ENCODE measurements at places on chromosomes 3 and 15. TPM values are rescaled to one million over a fixed set of nuclear protein-coding genes. Genes with fewer than 3 reads are reported as not detected.

PP2D1 gene
- total RNA-seq, result not detected

SKOR1 gene
- 0.49 TPM for total RNA-seq

TXNRD3 gene
- 14.4 TPM for total RNA-seq

RTP3 gene
- total RNA-seq, result not detected

RHOV gene
- total RNA-seq, result not detected

KLHL40 gene
- total RNA-seq, result not detected

All from upper lobe of left lung (tissue), 6 donors.